Activated CD4-positive, alpha-beta T cell treated with anti-CD3 and anti-CD28 coated beads for 24 hours (primary cell): ENCODE measurements at places on chromosomes 1 and 21.

DNA sequence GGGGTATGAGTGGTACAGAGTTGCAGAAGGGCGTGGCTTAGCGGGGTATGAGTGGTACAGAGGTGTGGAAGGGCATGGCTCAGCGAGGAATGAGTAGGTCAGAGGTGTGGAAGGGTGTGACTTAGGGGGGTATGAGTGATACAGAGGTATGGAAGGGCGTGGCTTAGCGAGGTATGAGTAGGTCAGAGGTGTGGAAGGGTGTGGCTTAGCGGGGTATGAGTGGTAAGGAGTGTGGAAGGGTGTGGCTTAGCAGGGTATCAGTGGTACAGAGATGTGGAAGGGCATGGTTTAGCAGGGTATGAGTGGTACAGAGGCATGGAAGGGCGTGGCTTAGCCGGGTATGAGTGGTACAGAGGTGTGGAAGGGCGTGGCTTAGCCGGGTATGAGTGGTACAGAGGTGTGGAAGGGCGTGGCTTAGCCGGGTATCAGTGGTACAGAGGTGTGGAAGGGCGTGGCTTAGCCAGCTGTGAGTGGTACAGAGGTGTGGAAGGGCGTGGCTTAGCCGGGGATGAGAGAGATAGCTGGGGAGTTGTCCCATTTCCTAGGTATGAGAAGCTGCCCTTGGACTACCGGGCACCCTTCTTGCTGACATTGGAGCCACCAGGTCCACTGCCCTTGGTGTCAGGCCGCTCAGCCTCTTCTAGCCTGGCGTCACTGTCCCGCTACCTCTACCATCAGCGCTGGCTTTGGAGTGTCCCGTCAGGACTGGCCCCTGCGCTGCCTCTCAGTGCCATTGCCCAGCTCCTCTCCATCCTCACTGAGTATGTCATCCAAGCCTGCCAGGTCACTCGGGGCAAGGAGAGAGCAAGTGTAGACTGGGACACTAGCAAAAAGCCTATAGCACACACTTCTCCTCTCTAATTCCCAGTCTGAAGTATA, 29.8 kb downstream of the HYI start:
- no peak for DNase-seq

DNA sequence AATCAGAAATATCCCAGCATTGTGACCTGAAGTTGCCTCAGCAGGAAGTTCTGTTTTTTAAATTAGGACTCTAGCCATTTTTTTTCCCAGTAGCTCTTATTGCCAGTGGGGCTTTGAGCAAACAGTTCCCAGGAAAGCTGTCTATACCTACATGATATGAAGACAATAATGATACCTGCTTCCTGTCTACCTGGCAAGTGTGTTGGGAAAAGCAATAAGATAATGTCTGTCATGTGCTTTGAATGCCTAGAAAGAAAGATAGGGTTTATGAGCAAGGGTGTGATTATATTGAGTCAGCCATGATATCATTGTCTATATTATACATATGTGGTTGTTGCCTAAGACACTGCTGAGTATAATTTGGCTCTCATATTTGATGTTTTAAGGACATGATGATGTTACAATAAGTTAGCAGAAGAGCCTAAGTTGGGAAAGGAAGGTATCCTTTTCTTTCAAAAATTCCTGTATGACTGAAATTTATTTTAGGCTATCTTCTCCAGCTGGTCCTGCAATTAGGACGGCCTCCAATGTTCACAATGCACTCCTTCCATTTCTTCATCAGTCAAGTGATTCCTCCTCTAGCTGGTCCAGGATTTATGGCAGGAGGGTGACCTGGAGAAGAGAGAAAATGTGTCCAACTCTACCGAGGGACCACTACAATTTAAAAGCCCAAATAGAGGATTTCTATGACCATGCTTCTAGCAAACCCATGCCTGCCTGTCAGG, 99.6 kb upstream of the CDC42BPA start:
- DNase-seq: no peak

DNA sequence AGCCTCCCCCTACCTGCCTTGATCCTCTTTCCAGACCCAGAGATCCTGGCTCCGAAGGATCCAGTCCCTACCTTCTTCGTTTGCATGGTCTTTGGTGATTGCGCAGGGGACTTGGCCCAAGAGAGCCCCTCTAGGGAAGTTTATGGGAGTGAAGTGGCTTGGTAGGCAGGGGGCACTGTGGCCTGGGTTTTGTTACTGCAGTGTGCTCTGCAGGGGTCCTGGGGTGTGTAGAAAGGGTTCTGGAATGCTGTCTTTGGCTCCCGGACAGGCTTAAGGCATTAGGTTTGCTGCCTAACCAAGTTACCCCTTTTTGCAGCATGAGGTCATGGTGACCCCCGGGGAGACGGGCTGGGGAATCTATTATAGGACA, 3.8 kb downstream of the ATP8B2 start:
- DNase-seq: no peak

DNA sequence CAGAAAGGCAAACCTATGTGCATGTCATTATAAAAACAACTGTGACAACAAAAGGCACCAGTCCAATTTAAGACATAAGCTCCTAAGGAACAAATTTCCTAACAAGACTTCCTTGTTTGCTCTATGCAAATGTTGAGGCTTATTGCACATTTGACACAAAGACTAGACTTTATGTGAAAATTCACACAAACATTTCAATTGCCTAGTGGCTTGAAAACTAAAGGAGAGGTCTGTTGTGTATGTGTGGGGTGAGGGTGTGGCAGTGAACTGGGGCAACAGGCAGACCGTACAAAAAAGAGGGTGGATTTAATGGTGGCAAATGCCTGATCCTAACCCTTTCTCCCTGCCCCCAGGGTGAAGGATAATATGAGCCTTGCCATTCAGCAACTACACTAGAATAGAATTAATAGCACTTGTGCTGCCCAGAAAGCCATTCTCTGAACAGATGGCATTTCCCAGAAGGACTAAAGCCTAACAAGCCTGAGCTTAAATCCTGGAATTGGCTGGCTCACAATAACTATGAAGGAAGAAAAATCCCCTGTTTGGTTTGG, 73.9 kb downstream of the GLUL start:
- DNase-seq: no peak

GRCh38 chr1:161127649-161128048, 4.8 kb downstream of the DEDD start:
- DNase-seq: no peak

DNA sequence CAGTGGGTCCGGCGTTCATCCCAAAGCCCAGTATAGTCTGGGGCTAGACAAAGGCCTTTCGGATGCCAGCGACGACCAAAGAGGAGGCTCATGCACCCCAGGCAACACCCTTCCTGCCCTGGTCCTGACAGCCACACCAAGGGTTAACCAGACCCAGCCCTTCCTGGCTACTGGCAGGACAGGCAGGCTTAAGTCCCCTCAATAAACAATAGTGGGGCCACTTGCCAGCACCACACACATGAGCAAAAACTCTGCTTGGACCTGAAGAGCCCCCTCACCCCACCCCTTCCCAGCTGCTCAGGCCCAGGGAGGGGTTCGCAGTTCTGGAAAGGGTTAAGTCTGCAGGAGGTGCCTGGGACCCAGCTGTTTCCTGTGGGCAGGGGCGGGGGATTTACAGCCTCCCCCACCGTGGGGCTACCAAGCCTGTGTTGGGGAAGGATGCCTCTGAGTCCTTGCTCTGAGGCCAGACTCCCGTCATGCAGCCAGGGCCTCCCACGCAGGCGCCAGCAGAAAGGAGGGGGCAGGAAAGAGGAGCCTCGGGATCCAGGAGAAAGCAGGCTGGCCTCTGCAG, 18.2 kb downstream of the PHLDA3 start:
- no peak for DNase-seq

- DNase-seq: peak; percentile 50
These were observed 43.7 kb upstream of the RNF11 start for GRCh38 chr1:51192213-51192843.

GRCh38 chr1:193754151-193754550, 567.7 kb upstream of the B3GALT2 start:
- DNase-seq: no peak

- DNase-seq: no peak
These were observed 17.6 kb upstream of the RGS1 start for GRCh38 chr1:192557841-192558595.

DNA sequence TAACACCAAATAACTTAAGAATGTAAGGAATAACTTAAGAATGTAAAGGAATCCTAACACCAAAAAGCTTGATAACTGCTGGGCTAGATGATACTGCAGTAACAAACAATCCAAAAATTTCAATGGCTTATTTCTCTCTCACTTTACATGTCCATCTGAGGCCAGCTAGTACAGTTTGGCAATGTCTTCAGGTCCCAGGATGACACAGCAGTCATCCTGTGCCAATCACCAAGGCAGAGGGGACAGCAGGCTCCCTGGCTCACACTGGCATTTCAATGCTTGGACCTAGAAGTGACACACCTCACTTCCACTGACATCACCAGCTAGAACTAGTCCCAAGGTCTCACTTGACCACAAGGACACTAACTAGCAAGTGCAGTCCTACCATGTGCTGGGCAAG, 15.3 kb downstream of the DNAJC11 start:
- no peak for DNase-seq

DNA sequence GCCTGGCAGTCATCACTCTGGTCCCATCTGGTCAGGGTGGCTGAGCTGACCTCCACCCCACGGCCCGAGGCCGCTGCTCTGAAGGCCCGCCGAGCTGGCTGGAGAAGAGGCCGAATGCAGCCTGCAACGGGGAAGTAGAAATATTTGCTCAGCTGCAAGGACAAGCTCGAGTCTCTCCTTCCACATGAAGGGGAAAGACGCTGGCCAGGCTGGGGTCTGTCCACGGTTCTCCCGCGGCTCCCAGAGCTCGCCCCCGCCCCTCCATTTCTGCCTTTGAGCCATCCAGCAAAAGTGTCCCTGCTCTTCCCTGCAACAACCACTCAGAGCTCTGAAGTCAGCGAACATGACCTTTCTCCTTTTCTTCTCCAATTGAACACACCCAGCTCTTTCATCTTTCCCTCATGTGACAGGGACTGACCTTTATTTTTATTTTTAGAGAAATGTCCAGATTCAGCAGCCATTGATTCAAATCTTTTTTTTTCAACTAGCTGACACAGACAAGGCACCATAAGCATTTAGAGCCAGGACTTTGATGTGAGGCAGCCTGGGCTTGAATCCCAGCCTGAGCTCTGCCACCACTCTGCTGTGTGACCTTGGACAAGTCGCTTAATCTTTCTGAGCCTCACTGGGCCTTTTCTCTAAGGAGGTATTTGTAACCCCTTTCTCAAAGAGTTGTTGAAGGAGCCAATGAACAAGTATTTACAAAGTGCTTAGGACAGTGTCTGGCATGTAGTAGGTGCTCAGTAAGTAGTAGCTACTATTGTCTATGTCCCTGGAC, 149.3 kb upstream of the WNT4 start:
- no peak for DNase-seq

DNA sequence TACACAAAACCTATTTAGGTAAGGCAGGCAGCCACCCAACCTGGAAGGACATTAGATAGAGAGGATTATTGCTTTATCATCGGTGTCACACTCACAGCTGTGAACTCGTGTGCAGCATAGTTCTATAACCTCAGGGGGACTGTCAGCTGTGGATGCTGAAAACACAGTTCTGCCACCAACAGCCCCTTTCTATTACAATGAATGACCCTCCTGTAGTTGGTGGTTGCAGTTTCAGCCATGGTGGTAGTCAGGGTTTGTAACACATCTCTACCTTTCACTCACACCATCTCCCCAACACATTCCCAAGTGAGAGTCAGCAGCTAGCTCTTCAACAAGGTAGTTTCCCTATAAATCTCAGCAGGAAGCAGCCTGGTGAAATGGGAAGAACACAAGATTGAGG, 136.8 kb downstream of the ZC3H11B start:
- no peak for DNase-seq

DNA sequence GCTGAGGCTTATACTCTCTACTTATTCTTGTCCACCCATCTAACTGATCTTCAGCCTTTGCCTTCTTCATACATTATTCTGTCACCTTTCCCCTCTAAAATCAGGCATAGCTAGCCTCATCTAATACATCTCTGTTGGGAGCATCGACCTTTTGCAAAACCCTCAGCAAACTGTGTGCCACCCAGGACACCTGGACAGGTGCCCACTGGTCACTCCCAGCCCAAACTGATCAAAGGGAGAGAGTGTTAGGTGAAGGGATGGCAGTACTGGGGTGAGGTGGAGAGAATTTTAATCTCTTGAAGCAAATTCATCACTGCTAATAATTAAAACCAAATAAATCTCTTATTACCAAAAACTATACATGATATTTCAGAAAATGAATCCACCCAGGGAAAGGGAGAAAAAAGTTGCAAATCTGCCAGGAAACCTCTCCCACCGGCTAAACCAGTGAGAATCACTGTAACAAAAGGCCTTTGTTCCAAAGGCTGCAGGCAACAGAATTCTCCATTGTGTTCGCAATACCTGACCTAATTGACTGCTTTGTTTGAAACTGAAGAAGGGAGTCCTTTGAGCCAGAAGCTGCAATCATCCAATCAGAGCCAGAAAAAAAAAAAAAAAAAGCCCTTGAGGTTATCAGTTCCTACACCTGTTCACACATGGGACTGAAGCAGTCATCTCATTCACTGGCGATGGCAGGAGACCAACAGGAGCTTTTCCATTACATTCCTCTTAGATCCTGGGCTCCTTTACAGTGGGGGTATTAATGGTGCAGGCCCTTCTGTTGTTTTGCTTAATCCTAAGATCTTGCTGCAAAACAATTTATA, 172.6 kb downstream of the APP start:
- no peak for DNase-seq

GRCh38 chr1:155321639-155322503, 1.2 kb downstream of the RUSC1 start:
- no peak for DNase-seq

GRCh38 chr1:2504225-2504948, 22.0 kb downstream of the PANK4 start:
- DNase-seq: no peak

DNA sequence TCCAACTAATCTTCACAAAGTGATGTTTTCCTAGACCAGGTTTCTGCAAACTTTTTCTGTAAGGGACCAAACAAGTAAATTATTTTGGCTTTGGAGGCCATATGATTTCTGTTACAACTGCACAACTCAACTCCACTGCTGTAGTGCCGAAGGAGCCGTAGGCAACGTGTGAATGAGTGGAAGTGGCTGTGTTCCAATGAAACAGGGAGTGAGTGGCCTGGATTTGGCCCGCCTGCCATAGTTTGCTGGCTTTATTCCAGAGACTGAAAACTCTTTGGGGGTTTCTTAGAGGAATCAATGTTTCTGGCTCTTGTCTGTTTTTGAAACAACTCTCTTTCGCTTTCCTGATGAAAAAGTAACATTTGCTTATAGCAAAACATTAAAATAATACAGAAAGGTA, 12.6 kb upstream of the ACTL8 start:
- DNase-seq: no peak

DNA sequence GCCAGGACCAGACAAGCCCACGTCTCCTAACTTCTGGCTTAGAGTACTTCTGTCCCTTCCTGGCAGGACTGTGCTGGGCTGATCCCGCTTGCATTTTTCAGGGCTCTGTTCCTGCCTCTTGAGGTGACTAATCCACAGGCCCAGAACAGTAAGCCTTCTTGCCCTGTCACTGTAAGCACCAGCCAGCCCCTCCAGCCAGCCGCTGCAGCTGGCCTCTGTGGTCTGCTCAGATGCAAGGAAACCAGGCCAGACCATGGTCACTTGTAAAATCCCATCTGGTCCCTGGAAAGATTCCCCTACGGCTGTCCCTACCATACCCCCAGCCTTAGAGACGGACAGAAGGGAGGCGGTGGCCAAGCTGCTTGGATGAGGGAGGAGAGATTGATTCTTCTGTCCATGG, 74.2 kb downstream of the KIRREL1 start:
- DNase-seq: no peak

- DNase-seq: no peak
These were observed 206.1 kb upstream of the GALNT2 start for GRCh38 chr1:229860926-229861325.
